Retina (tissue), 1 donor: ENCODE measurements at places on chromosomes 4 and X.

- no peak for DNase-seq
Observed at GRCh38 chrX:97328853-97329390, 445.2 kb downstream of the RPA4 start.

DNA sequence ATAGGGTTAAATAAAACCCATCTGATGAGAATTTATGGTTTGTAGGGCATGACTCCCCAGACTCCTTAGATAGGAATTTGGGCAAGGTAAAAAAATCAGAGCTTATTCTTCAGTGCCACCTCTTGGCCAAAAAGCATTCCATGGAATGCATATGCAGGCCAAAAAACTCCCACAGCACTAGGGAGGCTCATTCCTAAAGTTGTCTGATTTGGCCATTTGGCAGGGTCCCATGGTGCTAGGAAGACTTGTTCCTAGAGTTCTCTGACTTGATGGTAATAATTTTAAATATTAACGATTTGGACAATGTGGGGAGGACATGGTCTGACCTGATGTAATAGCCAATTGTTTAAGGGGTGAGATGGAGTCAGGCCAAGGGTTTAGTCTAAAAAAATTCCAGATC, 93.0 kb downstream of the SPIN4 start:
- no peak for DNase-seq

DNA sequence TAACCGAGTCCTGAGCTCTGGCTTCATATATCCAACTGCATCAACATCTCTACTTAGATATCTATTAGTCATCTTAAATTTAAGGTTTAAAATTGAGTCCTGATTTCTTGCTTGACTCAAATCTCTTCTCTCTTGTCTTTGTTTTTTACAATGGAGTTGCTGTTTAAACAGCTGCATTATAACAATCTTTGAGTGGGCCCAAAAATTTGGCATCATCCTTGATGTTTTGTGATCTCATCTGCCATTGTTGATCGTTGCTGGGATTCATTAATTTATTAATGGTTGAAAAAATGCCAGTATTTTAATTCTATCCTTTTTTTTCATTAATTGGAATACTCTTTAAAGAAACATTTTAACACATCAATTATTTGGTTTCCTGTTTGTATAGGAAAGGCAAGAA, 82.2 kb downstream of the STIM2 start:
- DNase-seq = no peak

DNA sequence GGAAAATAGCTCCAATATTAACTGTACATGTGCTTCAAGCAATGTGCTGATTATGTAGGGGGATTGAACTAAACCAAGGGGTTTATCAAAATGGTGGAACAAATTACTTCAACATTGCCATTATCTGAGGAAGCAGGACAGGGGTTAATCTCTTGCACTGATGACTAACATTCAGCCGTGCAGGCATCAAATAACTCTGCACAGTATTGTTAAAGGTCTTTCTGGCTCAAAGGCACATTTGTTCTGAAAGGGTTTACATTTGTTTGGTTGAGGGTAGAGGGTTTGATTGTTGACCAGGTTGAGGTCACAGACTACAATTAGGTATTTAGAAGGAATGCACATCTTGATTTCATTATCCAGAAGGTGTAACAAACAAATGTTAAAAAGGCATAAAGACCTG, 32.2 kb upstream of the CCSER1 start:
- DNase-seq = no peak

- DNase-seq = peak; percentile 62
Observed at GRCh38 chr4:6873792-6874461, 35.7 kb upstream of the TBC1D14 start.

GRCh38 chr4:53921856-53922255, 142.5 kb downstream of the CHIC2 start:
- DNase-seq = no peak

DNA sequence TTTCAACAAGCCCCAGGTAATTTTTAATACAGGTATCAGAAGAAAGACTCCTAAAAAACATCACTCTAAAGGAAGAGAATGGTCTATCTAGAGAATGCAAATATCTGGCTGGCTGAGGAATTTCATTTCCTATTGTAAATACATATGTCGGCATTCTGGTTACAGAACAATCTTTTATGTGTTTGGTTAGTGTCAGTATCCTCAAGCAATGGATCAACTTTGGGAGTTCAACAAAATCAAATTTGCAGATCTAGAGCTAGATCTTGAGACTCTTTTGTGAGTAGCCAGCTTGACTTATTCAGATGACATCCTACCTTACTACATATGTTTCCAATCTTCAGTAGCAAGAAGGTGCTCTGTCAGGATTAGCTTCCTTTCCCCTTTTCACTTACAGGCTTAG, 145.1 kb downstream of the BTC start:
- DNase-seq = no peak

- DNase-seq = no peak
Observed at GRCh38 chr4:38820329-38821061, 15.9 kb upstream of the TLR1 start.

- peak; percentile 86 for DNase-seq
Observed at GRCh38 chr4:138919094-138919936, 96.3 kb upstream of the NOCT start.

GRCh38 chr4:71062436-71062835, 69.0 kb downstream of the DCK start:
- DNase-seq = no peak

DNA sequence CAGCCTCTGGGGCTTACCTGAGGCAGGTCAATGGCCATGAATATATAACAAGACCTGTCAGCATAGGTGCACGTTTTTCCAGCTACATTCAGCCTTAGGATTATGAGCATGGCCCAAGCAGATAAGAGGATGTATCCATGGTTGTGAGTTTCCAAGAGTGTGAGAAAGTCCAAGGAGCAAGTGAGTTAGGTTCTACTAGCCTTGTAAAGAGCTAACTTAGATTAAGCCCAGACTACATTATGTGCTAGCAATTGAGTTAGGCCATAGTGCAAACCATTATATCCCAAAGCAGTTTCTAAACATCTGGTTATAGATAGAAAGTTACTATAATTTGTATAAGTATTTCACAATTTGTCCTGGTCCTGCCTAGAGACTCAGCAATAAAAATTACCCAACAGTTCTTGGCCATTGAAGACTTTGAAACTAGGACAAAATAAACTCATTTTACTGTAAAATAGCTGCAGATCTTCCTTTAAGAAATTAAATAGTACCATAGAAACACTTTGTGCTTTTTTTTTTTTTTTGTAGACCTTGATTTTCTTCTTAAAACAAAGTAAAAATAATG, 312.0 kb downstream of the CAMK2D start:
- DNase-seq = no peak

DNA sequence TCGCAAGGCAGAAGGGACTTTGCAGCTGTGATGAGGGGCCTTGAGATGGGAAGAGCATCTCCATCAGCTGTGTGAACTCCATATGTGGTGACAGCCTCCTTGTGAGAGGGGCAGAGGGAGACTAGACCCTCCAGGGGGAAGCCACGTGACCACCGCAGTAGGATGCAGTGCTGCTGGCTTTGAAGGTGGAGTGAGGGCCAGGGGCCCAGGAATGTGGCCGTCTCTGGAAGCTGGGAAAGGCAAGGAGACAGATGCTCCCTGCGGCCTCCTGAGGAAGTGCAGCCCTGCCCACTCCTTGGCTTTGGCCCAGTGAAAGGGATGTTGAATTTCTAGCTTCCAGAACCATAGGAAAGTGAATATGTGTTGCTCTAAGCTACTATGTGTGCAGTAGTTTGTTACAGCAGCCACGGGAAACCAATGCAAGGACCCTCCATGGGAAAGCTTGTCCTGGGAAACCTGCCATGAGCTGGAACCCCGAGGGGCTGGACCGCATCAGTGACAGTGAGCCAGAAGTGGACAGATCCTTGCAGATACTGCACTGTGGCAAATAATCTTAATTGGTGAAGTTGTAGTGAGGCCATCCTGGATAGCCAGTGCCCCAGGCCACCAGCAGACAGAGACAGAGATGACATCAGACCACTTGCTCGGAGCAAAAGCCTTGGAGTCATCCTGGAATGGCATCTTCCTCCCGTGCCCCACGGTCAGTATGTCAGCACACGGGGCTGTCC, 35.4 kb upstream of the SORCS2 start:
- peak; percentile 74 for DNase-seq

DNA sequence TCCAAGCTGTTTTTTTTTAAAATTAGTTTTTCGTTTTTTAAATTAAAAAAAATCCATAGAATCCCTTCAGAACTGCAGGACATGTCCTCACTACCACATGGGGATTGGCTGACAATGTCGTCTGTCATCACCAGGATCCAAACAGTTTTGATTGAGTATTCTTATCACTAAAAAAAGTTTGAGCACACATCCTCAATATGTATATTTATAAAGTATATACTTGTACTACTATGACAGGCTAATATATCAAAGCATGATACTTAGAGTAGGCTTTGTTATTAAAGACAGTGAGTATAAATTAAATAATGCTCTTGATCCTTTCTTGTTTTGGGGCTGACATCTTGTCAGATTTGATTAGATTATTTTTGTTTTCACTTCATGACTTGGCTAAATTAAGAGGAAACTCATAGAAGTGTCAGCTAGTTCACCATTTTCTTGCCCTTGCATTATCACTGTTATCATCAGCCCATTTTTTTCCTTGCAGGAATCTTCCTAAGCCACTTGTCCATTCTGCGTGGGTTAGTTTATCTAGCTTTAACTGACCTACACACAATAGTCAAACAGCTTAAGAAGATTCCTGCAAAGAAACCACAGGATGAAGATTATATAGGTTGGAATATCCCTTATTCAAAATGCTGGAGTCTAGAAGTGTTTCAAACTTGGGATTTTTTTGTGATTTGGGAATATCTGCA, 92.8 kb downstream of the AMMECR1 start:
- no peak for DNase-seq

DNA sequence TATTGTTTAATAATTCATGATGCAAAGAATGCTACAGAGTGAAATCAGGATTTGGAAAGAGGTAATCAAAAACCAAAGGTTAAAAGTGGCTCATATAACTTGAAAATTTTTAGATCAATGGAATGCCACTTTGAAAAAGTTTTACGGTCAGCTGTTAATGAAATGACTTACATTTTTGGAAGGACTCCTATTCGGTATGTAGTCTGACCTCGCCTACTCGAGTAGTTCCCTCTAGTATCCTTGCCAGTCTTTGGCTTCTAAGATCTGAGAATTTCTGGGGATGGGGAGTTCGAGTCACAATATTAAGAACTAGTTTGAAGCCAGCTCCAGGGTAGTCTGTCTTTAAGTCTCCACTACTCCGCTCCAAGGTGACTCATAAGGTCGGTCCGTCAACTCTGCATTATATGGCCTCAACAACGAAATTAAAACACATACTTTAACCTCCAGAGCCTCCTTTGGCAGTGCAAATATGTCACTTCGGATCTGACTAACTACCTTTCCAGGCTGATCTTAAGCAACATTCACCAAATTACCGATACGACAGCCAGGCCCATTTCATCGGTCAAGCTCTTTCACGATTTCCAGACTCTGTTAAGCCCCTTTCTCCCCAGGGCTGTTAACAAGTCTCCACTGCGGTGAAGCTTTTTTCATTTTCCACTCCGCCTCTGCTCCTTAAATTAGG, 733 bp upstream of the NAA15 start:
- DNase-seq = no peak

- DNase-seq = no peak
Observed at GRCh38 chr4:112253382-112254000, 21.9 kb downstream of the AP1AR start.

- no peak for DNase-seq
Observed at GRCh38 chr4:38804654-38805295, at the start of gene TLR1. TSS of gene TLR1 (minus strand) at chr4:38804791. CDS start at chr4:38798831, 5,960 bp downstream.
